ENCODE measurements at places on chromosomes 2 and 18.

- no peak for DNase-seq
Observed at GRCh38 chr2:171547256-171547655, 25.0 kb downstream of the CYBRD1 start.

DNA sequence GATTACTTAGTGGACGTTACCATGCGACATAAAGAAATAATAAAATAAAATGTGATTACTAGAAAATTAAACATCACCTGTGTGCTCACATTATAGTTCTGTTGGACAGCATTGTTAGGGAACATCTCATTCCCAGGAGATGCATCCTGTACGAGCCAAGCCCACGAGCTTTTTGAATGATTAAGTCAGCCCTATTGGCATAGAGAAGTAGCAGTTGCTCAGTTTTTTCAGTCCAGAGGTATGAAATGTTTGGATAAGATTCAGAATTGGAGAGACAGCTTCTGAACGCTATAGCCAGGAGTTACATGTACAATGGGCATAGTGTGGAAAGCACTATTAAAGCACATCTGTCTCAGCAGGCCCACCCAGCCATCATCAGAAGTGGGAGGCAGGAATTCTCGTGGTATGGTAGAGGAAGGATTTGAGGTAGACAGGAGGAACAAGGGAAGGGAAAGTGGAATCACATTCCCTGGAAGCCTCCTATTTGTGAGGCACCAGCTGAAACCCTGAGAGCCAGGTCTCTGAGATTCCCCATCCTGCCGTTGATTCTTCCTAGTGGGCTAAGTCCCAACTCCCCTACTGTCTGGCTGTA is 8.6 kb downstream of the SPATS2L start:
- DNase-seq = no peak

DNA sequence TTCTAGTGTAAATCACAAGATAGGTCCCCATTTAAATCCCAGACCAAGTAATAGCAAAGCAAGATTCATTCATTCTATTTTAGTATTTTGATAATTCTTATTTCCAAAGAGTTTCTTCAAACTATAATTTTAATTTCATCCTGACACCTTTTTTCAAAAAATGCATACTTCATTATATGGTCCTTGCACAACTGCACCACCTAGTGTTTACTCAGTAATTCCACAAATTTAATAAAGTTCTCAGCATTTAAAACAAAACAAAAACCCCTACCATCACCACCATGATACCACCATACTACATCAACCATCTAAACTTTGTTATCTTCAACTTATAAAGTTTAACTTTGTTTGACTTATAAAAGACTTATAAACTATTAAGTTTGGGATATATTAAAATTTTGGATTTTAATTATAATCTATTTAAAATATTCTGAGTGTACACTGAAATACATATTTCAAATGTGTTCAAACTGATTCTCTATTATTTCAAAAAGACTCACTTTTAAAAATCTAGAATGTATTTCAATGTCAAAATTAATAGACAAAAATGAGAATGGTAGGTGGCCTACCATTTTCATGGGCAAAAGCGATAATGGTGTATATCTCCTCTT is 44.2 kb downstream of the WDPCP start:
- no peak for DNase-seq

GRCh38 chr2:27773959-27774358 is 2.4 kb downstream of the MRPL33 start:
- no peak for DNase-seq

DNA sequence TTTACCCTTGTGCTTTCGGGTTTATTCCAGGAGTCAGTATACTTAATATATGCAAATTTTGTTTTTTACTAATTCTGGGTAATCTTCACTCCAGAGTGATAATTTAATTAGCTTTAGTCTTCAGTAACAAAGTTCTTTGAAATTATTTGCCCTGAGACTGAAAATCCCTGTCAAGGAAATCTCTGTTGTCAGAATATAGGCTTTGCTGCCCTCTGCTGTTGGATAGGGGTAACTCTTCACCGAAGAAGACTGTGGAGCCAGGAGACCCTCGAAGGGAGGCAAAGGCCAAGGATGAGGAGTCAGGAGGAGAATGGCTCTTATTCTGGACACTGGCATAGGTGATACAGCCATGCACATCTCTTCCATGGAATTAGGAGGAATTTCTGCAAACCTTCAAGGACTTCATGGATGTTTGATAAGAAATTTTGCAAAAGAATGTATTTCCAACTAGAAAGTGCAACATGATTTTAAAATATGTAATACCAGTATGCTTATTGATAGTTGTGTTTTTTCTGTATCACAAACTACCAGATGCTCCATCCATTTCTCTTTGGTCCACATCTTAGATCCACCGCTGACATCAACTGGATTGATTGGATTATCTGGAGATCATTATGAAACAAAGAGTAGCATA is 182.3 kb downstream of the RDH14 start:
- no peak for DNase-seq

- no peak for DNase-seq
Observed at GRCh38 chr18:52598921-52599320, 258.9 kb downstream of the DCC start.

GRCh38 chr2:159551806-159552205 is 64.5 kb downstream of the BAZ2B start:
- no peak for DNase-seq

Data from BJ (cell line).